CD8-positive, alpha-beta memory T cell (primary cell): ENCODE measurements at places on chromosomes 16 and 17. TPM values are rescaled to one million over a fixed set of nuclear protein-coding genes. Genes with fewer than 3 reads are reported as not detected.

The TNFSF12 gene
- 22.5 TPM for total RNA-seq

The PYY gene
- total RNA-seq = not detected

DNA sequence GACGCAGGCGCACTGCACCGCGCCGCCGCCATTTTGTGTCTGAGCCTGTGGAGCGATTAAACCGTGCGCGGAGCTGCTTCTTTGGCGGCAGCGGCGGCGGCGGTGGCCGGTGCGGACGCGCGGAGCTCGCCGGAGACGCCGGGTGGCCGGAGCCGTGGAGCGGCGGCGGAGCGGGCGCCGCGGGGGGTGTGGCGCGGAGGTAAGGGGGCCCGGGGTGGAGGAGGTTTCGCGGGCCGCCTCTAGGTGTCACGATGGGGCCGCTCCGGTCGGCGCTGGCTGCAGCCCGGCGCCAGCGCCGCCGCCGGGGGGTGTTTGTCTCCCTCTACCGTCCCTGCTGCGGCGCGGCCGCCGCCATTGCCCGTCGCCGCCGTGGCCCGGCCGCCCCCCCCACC, at the start of gene CTCF:
Gene CTCF (plus strand): TSS at position 1 of the 392 bp plus-strand sequence. CDS start 48,307 bp downstream, outside the sequence.
- H3K27ac ChIP-seq = peak within 1 kb of the TSS; percentile 88
- H3K4me1 ChIP-seq = peaks cover 35% of the 10 kb centered on the region
- H3K27me3 ChIP-seq = no peaks in the 10 kb centered on the region
- H3K4me3 ChIP-seq = peak within 1 kb of the TSS; percentile 88
- H3K36me3 ChIP-seq = no peaks in the 10 kb centered on the region

GRCh38 chr17:58279016-58279711, 1.6 kb downstream of the MPO start:
- H3K4me1 ChIP-seq = no peaks in the 10 kb centered on the region
- no peak overlapping the region for H3K27ac ChIP-seq
- no peak for DNase-seq

DNA sequence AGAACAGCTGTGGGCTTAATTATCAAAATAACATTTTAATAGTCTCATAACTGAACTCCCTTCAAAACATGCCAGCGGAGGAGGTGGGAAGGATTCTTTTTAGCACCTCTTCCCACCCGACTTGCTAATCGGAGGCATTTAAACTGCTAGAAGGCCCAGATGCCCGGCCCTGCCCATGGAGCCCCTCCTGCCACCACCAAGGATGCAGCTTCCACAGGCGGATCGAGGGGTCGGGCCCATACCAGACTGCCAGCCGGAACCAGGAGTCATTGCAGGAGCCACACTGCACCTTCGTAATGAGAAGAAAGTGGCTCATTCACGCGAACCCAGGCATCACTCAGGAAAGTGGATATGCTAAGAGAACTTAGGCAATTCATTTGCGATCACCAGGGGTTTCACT, 201.2 kb downstream of the C16orf78 start:
- H3K4me3 ChIP-seq = no peak overlapping the region
- H3K27me3 ChIP-seq = no peaks in the 10 kb centered on the region
- H3K36me3 ChIP-seq = no peaks in the 10 kb centered on the region
- H3K4me1 ChIP-seq = no peaks in the 10 kb centered on the region

DNA sequence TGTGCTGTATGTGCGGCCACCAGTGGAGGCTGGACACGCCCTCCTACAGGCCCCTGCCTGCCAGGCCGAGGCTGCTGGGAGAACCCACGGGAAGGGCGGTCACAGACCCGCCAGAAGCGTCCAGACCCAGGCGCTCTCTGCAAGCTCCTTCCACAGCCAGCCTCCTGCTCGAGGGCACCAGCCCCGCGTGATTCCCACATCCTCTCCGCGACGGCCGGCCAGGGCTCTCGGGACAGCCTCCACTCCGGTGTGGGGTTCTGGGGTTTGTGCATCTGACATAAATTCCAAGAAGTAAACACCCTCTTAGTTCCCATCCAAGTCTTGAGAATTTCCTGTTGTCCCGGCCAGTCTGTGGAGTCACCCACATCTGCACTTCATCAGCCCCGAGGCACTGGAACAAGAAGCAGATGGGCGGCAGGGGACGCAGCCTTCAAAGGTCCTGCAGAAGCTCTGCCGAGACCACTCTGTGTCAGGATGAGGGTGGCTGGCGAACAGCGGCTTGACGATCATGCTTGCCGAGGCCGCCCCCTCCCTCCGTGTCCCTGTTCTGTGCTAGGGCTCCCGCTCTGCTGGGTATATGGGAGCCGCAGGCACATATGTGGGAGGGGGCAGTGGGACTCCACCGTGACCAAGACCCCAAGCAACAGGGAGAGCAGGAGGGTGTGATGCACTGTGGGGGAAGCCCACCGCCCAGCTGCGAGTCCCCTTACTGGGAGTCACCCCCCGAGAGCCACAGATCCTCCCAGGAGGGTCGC, 2.4 kb upstream of the TMEM204 start:
- DNase-seq = no peak
- peaks cover 41% of the 10 kb centered on the region for H3K4me1 ChIP-seq
- H3K36me3 ChIP-seq = no peaks in the 10 kb centered on the region
- no peak overlapping the region for H3K27ac ChIP-seq
- H3K4me3 ChIP-seq = no peak overlapping the region
- no peaks in the 10 kb centered on the region for H3K27me3 ChIP-seq

DNA sequence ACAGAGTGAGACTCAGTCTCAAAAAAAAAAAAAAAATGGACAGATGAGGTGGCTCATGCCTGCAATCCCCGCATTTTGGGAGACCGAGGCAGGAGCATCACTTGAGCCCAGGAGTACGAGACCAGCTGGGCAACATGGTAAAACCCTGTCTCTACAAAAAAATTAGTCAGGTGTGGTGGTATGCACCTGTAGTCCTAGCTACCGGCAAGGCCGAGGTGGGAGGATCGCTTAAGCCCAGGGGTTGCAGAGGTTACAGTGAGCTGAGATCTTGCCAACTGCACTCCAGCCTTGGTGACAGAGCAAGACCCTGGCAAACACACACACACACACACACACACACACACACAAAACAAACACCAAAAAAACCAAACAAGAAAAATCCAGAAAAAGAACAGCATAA, 7.7 kb upstream of the ENGASE start:
- no peak overlapping the region for H3K4me3 ChIP-seq
- DNase-seq = no peak
- no peaks in the 10 kb centered on the region for H3K27me3 ChIP-seq

DNA sequence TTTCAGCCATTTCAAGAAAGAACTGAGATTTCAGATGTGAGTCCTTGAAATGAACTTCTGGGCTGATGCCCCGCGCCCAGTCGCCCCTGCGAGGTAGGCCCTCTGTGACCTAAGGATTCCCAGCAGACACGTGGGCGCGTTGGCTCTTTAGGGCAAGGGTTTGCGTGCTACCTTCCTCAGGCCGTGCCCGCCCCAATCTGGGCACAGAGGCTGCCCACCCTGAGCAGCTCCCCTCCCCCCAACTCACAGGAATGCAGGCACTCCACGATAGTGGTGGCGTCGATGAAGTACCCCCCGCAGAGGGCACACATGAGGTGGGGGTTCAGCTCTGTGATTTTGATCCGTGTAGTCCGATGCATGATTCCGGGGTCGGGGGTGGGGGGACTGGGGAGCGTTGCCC, 8.1 kb downstream of the PCGF2 start:
- no peaks in the 10 kb centered on the region for H3K4me1 ChIP-seq
- DNase-seq = no peak
- H3K27me3 ChIP-seq = no peaks in the 10 kb centered on the region

DNA sequence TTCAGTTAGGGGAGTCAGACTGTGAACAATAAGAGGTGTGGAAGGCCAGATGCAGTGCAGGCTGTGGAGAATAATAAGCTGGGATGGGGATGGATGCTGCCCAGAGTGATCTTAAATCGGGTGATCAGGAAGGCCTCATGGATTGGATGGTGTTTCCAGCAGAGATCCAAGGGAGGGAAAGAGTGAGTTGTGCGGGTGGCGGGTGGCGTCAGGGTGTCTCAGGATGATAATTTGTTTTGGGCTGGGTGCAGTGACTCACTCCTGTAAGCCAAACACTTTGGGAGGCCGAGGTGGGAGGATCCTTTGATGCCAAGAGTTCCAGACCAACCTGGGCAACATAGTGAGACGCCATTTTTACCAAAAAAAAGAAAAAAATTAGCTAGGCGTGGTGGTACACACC, 7.9 kb downstream of the CLUAP1 start:
- no peaks in the 10 kb centered on the region for H3K27me3 ChIP-seq
- H3K36me3 ChIP-seq = peaks cover 5% of the 10 kb centered on the region
- no peak overlapping the region for H3K4me3 ChIP-seq
- H3K4me1 ChIP-seq = peaks cover 41% of the 10 kb centered on the region

GRCh38 chr17:35479271-35479670, 30.7 kb upstream of the SLFN13 start:
- H3K4me3 ChIP-seq = no peak overlapping the region
- peaks cover 15% of the 10 kb centered on the region for H3K36me3 ChIP-seq
- no peaks in the 10 kb centered on the region for H3K27me3 ChIP-seq
- DNase-seq = no peak
- peaks cover 4% of the 10 kb centered on the region for H3K4me1 ChIP-seq

- peaks cover 53% of the 10 kb centered on the region for H3K4me1 ChIP-seq
- no peaks in the 10 kb centered on the region for H3K27me3 ChIP-seq
- H3K4me3 ChIP-seq = no peak overlapping the region
Observed at GRCh38 chr17:76560036-76560876, 20.4 kb downstream of the PRCD start.
